ENCODE measurements at places on chromosomes 4 and X.

DNA sequence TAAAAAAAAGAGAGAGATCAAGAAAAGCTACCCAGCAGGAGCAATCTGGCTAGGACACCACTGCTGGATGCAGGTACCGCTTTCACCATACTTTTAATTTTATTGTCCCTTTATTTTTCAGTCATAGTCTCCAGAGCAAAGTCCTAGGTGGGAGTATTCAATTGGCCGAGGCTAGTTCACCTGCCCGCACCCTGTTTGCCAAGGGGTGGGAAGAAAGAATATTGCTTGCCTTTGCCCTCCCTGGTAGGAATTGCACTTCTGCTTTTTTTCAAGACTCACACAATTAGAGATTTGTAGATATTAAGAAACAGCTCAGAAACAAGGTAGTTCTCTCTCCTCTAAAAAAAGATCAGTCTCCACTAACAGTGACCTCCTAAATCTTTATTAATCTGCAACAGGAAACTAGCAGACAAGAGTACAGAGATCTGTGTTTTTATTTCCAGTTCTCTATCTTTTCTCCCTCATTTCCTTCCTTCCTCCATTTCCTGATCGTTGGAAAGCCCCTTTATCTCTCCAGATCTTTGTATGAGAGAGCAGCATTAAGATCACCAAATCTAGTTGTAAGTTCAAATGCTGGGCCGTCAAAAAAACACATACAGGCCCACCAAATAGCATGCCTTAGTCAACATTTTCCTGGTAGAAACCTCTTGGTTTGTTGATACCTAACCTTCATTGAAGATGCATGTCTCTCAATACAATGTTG is 9.4 kb upstream of the RPGR start:
- no peak for DNase-seq

DNA sequence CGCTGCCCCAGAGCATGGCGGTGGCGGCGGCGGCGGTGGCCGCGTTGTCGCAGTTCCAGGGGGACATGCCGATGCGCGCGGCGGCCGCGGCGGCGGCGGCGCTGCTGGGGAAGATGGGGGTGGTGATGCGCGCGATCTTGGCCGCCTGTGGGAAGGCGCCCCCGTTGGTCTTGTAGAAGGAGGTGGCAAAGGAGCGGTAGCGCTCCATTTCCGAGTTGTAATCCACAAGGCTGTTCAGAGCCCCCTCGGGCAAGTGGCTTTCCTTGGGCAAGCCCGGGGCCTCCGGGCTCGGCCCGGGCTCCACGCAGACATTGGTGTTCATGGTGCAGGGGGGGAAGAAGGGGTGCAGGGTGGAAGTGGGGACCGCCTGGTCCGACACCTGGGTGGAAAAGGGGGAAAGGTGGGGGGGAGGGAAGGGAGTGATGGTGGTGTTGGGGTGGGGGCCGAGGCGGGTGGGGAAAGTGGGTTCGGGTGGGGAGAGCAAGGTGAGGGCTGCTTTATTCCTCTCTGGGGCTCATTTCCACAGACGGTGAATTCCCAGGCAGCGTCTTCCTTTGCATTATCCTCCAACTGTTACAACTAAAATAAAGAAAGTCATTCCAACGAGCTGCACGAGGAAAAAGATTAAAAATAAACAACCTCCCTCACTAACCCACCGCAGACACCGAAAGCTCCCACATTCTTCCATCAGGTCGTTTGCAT is 3.1 kb downstream of the CXXC4 start:
- DNase-seq, result no peak

- DNase-seq, result no peak
Observed at GRCh38 chr4:15482842-15483241, 13.2 kb downstream of the CC2D2A start.

- no peak for DNase-seq
Observed at GRCh38 chr4:110504084-110504435, 28.1 kb downstream of the ENPEP start.

- no peak for DNase-seq
Observed at GRCh38 chr4:127182687-127183086, 450.1 kb upstream of the INTU start.

- DNase-seq, result no peak
Observed at GRCh38 chr4:169665046-169665737, 44.8 kb downstream of the CLCN3 start.

- DNase-seq, result no peak
Observed at GRCh38 chr4:8010618-8011017, 71.0 kb upstream of the AFAP1 start.

DNA sequence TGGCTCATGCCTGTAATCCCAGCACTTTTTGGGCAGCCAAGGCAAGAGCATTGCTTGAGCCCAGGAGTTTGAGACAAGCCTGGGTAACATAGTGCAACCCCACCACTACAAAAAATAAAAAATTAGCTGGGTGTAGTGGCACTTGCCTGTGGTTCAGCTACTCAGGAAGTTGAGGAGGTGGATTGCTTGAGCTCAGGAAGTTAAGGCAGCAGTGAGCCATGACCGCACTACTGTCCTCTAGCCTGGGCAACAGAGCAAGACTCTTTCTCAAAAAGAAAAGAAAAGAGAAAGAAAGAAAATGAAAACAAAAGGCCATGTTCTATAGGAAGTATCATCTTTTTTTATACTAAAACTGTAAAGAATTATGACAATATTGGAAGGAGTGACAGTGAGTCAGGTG is 38.5 kb downstream of the NEK1 start:
- no peak for DNase-seq

GRCh38 chr4:87073199-87074120 is 138.6 kb downstream of the AFF1 start:
- peak; percentile 82 for DNase-seq

- DNase-seq, result no peak
Observed at GRCh38 chr4:140529434-140529833, 5.5 kb downstream of the ELMOD2 start.

GRCh38 chr4:97656044-97656720 is 487.1 kb downstream of the STPG2 start:
- DNase-seq, result no peak

GRCh38 chr4:99811850-99812249 is 4.8 kb upstream of the DAPP1 start:
- DNase-seq, result peak; percentile 78

GRCh38 chrX:68874076-68874475 is 45.3 kb downstream of the EFNB1 start:
- no peak for DNase-seq

Data from OCI-LY7 (cell line).